ENCODE measurements at places on chromosomes 12 and 14.

DNA sequence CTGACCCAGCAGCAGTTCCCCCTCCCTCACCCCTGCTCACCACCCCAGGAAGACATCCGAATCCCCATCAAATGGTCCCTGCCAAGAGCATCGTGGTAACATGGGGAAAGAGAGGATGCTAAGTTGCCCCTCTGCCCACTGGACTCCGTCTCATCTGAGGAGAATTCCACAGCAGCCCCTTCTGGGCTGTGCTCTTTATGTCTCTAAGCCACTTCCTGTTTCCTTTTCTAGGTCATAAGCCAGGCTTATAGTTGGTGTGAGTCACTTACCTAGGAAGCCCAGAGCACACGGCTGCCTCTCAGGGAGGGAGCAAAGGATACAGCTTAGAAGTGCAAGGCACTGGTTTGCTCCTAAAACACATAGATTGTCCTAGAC is 76.0 kb downstream of the VCPKMT start:
- DNase-seq, result no peak

DNA sequence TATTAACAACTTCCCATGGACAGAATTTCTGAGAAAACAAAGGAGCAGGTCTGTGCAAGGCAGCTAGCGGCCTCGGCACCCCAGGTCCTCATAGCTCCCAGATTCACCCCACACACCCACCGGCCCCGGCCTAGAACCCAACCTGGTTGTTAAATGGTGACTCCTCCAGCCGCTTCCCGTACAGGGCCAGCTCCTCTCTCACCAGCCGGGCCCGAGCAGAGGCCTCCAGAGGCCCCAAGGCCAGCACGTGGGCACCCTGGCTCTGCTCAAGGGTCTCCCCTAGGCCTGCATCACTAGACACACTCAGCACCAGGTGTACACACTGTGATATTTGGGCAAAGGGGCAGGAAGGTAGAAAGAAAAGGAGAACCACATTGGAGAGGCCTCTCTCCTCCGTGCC is 30.3 kb downstream of the TEP1 start:
- no peak for DNase-seq

- DNase-seq, result no peak
Measured at GRCh38 chr12:104434129-104434528, 22.6 kb upstream of the CHST11 start.

DNA sequence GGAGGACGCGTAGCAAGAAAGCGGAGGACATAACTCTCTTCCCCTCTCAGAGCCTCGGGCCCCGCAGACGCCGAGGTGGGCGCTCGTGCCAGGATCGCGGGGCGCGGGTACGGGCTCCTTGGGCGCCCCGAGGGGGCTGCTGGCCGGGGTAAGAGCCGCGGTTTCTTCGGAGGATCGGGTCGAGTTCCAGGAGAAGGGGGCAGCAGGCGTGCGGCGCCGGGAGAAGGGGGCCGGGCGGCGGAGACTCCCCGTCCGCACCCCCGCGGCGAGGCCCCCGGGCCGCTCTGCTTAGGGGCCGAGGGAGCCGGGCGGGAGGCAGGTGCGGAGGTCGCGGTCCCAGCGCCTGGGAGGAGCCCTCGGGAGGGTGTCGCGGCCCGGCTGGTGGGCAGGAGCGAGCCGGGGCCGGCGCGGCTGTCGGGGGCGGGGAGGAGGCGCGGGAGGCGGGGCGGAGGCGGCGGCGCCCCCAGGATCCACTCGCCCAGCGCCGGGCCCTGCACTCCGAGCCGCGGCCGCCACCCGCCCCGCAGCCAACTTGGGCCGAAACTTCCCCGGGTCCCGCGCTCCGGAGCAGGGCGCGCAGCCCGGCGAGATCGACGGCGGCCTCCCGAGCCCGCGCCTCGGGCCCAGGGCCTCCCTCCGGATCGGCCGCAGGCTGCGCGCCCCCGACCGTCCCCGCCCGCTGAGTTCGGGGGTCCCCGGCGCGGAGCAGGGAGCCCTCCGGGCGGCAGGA is 64.4 kb downstream of the FBXL14 start:
- peak; percentile 41 for DNase-seq

DNA sequence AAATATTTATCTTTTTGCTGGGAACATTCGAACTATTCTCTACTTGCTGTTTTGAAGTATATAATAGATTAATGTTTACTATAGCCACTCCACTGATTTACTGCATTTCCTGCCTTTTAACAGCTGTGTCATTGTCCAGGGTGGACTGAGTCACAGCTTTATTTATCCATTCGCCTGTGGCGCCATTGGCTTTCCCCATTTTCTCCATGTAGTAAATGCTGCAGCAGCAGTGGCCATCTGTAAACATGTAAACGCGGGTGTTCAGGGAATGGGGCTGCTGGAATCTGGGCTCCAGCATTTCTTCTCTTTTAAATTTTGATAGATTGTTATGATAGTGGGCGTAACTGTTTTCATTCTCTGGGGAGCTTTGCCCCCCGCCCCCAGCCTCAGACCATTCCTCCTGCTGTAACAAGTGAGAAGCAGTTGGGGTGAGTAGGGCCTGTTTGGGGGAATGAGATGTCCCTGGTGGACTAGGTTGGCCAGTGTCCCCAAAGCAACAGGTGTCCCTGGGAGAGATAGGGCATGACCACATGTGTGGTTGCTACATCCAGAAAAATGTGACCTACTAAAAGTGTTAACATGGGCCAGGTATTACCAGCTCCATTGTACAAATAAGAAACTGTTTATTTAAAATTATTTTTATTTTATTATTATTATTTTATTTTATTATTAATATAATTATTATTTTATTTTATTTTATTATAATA is 32.9 kb downstream of the RIN3 start:
- no peak for DNase-seq

GRCh38 chr12:90239732-90240260 is 531.2 kb upstream of the ATP2B1 start:
- DNase-seq, result no peak

- no peak for DNase-seq
Measured at GRCh38 chr12:48969160-48969771, 2.3 kb downstream of the WNT10B start.

- DNase-seq, result no peak
Measured at GRCh38 chr14:24234095-24235005, 1.6 kb downstream of the GMPR2 start.

GRCh38 chr12:38898001-38898684 is 7.2 kb downstream of the CPNE8 start:
- DNase-seq, result peak; percentile 43

- DNase-seq, result no peak
Measured at GRCh38 chr12:47214771-47215170, 135.0 kb upstream of the AMIGO2 start.

GRCh38 chr12:108175310-108175709 is 46.2 kb downstream of the WSCD2 start:
- DNase-seq, result no peak

DNA sequence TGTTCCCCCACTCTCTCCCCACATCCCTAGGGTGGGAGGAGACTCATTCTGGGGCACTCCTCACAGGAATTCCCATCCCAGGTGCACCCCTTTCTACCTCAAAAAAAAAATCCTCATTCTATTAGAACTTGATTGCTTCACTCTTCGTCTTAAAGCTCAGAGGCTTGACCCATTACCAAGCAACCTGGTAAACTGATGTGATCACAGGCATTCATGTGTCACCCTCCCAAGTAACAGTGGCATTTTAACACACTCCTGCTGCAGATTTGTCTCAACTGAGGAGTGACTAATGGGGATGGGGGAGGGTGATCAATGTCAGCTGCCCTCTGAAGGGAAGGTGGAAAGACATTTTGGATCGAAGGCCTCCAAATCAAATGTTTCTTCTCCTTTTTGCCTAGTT is 78.1 kb upstream of the PTHLH start:
- DNase-seq, result no peak

DNA sequence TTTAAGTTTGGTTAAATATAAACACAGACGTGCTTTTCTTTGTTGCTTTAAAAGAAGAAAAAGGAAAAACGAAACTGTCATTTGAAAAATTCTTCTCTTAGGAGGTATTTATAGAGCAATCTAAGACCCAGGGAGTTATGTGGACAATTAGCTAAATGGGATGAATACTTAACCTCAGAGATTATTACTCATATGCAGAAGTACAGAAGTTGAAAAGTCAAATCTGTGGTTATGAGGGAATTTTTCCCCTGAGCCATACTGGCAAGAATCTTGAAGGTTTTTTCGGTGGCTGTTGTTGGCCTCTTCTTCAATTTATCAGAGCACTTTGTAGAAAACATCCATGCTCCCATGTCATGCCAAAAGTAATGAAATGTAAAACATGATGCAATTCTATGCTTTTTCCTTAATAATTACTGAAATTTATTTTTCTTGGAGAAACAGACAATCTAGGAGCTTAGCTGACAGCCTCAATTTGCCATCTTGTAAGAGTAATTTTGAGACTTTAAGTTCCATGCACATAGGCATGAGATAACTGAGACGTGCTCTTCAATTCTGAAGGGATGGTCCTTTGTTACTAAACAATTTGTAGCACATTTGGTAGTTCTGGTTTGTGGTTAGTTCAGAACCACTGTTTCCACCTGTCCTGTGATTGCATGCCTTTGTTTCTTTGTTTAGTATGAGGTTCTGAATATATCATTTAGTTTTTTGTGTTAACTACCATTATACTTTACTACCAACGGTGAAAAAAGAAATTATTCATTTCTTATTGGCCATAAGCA is 126.6 kb downstream of the BCAT1 start:
- DNase-seq, result no peak

GRCh38 chr12:66132408-66132807 is 1.9 kb upstream of the LLPH start:
- DNase-seq, result peak; percentile 19

GRCh38 chr14:101927859-101928258 is 36.5 kb upstream of the DYNC1H1 start:
- no peak for DNase-seq

DNA sequence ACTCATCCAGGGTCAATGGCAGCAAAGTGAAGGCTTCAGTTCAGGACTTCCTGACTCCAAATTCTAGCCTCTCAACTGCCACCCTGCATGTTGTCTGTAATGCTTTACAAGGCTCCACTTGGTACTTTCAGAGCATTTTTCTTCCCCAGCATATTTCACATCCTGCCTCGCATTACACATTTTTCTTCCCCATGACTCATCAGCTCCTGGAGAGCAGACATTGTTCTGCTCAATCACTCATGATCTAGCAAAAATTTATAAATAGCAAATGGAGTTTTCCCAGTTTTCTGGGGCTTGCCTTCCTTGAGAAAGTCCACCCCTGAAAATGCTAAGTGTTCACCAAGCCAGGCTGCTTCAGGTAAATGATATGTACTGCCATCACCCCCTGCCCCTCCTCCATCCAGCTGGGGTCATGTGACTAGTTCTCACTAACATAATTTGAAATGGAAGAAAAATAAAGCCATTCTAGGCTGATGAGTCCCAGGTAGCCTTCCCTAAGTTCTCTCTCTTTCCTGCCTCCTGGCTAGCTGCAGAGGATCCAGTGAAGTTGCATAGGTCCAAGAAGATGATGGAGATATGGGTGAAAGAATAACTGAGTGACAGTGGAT is 69.4 kb downstream of the ARMH4 start:
- peak; percentile 54 for DNase-seq

GRCh38 chr12:88185988-88186387 is 43.9 kb downstream of the TMTC3 start:
- peak; percentile 62 for DNase-seq

DNA sequence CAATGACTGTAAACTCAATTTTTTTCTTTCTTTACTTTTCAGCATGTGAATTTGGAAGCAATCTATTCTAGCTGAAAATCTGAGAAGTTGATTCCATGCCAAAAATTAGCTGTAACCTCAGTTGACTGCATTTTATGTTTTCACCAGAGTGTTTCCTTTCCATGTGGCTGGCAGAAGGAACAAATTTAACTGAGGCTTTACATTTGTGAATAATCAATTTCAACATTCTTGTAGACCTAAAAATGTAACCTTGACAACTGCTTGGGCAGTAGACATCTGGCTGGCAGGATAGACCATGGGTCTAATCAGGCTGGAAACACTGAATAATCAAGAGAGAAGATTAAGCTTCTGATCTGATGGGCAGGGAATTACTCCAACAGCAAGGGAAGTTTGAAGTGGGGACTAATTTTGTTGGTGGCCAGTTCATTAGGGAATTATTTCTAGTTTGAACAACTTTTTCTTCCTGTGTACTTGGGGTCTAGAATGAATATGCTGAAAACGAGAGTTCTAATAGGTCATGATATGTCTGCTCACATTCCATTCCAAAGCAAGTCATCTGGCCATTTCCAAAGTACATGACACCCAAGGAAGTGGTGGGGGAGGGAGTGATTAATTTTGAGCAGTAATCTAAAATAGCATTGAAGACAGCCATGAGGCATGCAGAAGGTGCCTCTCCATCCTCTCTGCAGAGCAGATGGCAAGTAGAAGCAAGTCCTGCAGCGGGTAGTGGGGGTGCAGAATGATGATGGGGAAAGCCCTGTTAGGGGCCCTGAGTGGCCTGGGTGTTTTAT is 68.2 kb downstream of the ATP23 start:
- no peak for DNase-seq

DNA sequence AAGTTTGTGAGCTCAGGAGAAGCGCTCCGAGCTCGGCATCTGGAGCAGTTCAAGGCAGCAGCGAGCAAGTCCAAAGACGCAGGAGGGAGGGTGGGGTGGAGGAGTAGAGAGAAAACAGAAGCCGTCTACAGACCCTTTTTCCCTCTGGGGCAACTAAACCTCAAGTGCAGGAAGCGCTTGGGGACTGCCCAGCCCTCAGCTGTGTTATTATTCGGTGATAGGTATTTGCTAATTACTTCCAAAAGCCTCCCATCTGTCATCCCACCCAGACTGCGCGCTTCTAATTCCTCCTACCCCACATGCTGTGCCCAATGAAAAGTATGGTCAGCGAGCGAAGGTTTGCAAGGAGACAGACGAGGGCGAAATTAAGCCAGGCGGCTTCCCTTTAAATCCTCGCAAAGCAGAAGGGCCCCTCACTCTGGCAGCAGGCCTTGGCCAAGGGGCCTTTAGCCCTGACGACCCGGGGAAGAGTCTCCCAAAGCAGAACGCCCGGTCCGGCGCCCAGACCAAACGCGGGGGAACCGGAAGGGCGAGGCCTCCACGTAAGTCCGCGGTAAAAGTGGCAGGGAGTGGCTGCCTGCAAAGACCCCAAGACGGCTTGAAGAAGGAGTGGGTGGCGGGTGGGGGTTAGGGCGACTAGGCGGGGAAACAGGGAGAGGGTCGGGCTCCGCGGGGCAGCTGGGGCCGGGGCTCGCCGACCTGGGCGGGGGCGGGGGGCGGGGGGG is 507 bp upstream of the CD9 start:
- no peak for DNase-seq

DNA sequence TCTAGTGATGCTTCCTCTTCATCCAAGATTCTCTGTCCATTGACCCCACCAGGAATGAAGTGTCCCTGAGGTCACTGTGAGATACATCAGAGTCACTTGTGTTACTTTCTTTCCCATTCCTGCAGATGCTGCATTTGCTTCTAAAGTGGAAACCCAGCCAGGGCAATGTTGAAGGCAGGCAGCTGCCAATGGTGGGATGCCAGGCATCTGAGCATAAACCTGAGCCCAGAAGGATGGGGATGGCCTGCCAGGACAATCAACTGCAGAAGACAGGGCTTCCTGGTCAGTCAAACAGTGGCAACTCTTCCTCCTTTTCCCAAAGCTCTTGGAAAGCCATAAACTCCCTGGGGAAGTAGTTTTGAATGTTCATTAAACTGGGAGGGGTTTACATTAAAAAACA is 178.0 kb upstream of the TMEM132C start:
- DNase-seq, result no peak

Data from PC-9 (cell line).